Stimulated activated CD8-positive, alpha-beta memory T cell treated with anti-CD3 and anti-CD28 coated beads, Interleukin-15, amount 100 ng/mL, for 4 hours (primary cell): ENCODE measurements at places on chromosomes 3 and 15.

DNA sequence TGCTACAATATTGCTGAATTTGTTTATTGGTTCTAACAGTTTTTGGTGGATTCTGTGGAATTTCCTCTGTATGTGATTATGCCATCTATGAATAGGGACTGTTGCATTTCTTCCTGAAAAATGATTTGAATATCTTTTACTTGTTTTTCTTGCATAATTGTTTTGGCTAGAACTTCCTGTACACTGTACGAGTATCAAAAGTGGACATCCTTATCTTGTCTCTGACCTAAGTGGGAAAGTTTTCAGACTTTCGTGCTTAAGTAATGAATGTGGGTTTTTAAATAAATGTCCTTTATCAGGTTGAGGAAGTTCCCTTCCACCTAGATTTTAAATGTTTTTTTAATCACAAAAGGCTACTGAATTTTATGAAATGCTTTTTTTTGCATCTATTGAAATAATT is 203.8 kb upstream of the ATP10A start:
- DNase-seq, result no peak

- DNase-seq, result no peak
These were observed 32.7 kb upstream of the DLG1 start for GRCh38 chr3:197331131-197331530.

DNA sequence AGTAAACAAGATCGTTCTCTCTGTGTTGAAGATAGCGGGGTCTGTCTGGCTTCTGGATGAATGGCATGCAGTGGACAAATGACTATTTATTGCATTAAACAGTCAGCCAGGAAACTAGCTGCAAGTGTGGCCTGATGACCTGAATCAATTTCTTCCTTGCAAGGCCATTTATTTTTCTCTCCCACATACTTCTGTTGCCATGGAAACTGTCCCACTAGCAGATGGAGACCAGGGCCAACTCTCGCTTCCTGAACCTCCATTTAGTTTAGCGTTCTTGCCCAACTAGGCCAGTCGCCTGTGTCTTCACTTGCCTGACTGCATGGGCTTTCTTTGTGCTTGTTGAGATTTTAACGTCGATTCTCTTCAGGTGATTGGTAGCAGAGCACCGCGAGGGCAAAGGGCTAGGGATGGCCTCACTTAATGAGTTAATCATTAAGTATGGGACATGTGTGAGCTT is 27.6 kb downstream of the LMCD1 start:
- DNase-seq, result no peak

DNA sequence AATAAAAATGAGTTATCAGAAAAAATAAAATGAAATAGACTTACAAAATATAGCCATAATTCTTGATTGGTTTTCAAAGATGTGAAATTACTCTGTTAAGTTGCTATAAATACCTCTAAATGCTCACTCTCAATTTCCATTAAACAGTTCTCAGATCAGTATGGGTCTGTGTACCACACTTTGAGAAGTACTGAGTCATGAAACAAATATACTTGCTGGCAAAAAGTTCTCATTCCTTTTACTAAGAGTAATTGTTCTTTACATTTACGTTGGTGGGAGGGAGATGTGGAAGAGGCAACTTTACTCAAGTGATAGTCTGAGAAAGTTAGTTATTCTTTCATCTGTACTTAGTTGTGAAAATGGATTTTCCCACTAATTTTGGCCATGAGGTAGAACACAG is 96.3 kb downstream of the ZNF385D start:
- no peak for DNase-seq

GRCh38 chr3:97968376-97968775 is 3.9 kb downstream of the RIOX2 start:
- no peak for DNase-seq

GRCh38 chr15:40420793-40421192 is 15.2 kb downstream of the IVD start:
- DNase-seq, result no peak

DNA sequence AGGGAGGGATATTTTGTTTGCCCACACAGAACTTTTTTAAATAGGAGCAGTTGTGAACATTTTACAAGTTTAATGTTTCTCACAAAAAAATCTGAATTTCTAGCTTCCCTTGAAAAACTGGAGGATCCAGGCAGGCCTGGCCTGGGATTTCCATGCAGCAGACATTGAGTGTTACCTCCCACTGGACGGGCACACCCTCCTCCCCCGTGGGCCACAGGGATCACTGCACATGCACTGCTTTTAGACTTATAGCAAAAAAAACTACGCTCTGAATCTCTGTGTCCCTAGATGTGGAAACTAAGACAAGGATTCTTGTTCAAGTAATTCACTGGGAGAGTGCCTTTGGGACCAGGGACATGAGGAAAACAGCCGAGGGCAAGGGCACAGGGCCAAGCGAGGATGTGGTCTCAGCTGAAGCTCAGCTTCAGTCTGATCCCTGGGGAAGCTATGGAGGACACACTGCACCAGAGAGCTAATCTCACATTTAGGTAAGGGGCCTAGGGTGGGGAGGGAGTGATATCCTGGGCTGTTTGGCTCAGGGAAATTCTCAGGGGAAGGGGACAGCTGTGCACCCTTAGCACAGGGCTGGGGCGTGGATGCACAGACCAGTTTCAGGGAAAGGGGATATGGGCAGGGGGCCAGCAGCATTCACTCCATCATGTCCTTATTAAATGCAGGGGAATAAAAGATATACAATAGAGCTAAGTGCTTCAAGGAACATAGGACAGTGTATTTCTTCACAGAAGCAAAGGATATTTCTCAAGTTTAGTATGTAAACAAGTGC is 46.0 kb downstream of the FSIP1 start:
- DNase-seq, result no peak

- no peak for DNase-seq
These were observed 107.9 kb downstream of the FMN1 start for GRCh38 chr15:33086500-33087121.

- no peak for DNase-seq
These were observed 4.3 kb downstream of the SHF start for GRCh38 chr15:45183511-45183910.

GRCh38 chr3:134486577-134487041 is 752 bp downstream of the CEP63 start:
- no peak for DNase-seq

- no peak for DNase-seq
These were observed 375.6 kb upstream of the CCDC54 start for GRCh38 chr3:107001635-107002034.

DNA sequence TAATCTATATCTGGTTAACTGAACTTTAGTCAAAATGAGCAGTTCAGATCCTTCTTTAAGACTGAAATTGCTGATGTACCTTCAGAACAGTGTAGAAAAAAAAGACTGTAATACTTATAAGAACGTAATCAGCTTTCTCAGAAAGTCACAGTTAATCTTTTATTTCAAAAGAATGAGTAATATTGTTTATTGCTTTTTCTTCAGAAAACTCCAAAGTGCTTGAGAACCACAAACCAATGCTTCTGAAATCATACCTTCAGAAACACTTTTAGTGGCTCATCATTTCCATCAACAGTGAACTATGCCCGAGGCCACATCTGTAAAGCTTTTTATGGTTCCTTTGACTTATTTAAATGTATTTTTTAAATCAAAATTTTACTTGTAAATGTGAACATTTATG is 33.3 kb upstream of the CLASP2 start:
- DNase-seq, result no peak

DNA sequence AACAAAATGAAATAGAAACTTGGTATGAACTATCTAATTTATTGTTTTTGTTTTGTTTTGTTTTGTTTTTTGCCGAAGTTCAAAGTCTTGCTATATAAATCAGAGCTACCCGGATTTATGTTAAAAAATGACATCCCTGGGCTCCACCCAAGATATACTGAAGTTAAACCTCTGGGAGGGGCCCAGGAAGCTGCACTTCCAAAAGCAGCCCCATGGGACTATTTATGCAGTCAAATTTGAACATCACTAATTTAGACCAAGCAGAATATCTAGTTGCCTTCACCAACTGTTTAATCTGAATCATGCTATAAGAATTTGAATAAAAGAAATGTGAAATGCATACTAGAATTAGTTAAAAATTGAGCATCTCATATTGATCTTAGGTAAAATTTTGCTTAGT is 32.2 kb downstream of the PEX5L start:
- no peak for DNase-seq

GRCh38 chr3:115359536-115359935 is 212.4 kb upstream of the ZBTB20 start:
- no peak for DNase-seq

GRCh38 chr3:179967622-179968021 is 69.1 kb downstream of the PEX5L start:
- DNase-seq, result no peak

GRCh38 chr15:46703871-46704637 is 1013.3 kb upstream of the SEMA6D start:
- DNase-seq, result no peak

DNA sequence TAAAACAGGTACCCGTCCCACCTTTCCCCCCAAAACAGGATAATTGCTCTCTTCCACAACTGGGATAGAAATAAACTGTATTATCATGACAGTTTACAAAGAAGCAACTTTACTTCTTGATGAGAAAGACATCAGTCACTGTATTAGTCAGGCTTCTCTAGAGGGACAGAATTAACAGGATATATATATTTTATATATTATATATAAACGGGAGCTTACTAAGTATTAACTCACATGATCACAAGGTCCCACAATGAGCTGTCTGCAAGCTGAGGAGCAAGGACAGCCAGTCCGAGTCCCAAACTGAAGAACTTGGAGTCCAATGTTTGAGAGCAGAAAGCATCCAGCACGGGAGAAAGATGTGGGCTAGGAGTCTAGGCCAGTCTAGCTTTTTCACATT is 18.4 kb upstream of the PLSCR4 start:
- DNase-seq, result no peak

DNA sequence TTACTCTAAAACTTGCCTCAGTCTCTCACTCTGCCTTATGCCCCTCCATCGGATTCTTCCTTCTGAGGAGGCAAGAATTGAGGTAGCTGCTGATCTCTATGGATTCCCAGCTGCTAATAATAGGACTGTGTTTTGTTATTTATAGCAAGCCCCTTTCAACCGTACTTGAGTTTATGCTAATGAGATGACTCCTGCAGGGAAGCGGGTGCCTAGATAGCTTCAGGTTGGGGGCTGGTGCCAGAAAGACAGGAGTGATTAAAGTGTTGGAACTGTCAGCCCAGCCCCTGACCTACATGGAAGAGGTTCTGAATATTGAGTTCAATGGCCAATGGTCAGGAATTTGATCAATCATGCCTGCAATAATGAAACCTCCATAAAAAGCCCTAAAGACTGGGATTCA is 21.8 kb upstream of the LIMD1 start:
- no peak for DNase-seq

GRCh38 chr3:18643281-18643680 is 218.1 kb upstream of the SATB1 start:
- no peak for DNase-seq

DNA sequence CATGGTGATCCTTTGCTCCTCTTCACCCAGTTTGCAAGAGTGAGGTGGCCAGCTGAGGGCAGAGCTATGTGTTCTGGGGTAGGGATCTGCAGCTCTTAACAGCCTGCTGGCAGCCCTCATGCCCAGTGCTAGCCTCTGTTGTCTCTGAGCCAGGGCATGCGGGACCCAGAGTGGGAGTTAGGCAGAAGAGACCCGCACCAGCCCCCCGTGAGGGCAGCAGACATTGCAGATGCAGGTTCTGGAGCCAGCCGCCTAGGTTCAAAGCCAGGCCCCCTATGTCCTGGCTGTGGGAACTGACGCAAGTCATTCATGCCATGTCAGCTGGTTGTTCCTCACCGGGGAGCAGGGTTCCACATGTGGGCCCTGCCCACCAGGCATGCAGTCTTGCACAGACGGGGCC is 74.7 kb downstream of the DNAJB8 start:
- no peak for DNase-seq

- no peak for DNase-seq
These were observed 187.7 kb downstream of the SATB1 start for GRCh38 chr3:18237251-18238005.

- DNase-seq, result no peak
These were observed 99.5 kb downstream of the APBA2 start for GRCh38 chr15:28985316-28985645.

GRCh38 chr3:106261915-106262683 is 393.3 kb upstream of the CBLB start:
- DNase-seq, result no peak

GRCh38 chr3:64209866-64210621 is 15.2 kb downstream of the PRICKLE2 start:
- no peak for DNase-seq

- DNase-seq, result no peak
These were observed 201.8 kb upstream of the KCNH8 start for GRCh38 chr3:18946524-18946923.

GRCh38 chr3:120428924-120429323 is 21.9 kb downstream of the FSTL1 start:
- DNase-seq, result no peak
